Omental fat pad (tissue), 4 donors: ENCODE measurements at places on chromosomes 13 and 19.
A peak's percentile ranks its signal among the peaks of the same experiment; 100 is the strongest.

GRCh38 chr19:11101057-11101456, 11.8 kb downstream of the LDLR start:
- no peak for DNase-seq

DNA sequence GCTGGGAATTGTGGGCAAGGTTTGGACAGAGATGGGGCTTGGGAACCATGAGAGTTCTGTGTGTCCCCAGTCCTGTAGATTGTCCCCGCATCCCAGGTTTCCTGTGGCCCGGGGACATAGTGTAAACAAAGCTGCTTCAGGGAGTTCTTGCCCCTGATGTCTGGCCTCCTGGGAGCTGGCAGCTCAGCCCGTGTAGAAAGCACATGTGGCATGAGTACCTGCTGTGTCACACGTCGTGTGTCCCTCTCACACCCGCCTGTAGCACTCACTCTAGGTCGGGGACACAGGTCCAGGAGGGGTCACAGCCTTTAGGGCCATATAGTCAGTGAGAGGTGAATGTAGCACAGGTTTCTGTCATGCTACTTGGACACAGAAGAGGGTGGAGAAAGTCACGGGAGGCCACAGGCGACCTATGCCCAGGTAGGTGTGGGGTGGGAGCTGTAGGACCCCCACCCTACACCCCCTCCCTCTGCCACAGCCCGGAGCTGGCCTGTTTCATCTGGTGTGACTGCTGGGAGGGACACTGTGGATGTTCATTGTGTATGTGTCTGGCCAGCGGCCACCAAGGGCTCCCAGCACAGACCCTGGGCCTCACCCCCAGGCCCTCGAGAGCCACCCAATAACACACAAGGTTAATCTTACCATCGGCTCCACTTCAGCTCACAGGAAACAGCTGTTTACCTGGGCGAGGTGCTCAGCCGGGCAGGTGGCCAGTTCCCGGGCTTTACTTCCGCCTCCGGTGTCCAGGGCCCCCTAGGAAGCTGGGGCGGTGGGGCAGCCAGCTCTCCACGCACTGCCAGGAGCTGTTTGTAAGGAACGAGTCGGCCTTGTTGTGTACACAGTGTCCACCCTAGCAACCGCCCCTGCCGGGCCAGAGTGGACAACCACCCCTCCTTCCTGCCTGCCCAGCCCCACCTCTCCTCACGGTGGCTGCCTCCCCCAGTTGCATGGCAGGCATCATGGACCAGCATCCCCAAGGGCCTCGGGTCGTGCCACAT, 49.7 kb downstream of the COMP start:
- no peak for DNase-seq

DNA sequence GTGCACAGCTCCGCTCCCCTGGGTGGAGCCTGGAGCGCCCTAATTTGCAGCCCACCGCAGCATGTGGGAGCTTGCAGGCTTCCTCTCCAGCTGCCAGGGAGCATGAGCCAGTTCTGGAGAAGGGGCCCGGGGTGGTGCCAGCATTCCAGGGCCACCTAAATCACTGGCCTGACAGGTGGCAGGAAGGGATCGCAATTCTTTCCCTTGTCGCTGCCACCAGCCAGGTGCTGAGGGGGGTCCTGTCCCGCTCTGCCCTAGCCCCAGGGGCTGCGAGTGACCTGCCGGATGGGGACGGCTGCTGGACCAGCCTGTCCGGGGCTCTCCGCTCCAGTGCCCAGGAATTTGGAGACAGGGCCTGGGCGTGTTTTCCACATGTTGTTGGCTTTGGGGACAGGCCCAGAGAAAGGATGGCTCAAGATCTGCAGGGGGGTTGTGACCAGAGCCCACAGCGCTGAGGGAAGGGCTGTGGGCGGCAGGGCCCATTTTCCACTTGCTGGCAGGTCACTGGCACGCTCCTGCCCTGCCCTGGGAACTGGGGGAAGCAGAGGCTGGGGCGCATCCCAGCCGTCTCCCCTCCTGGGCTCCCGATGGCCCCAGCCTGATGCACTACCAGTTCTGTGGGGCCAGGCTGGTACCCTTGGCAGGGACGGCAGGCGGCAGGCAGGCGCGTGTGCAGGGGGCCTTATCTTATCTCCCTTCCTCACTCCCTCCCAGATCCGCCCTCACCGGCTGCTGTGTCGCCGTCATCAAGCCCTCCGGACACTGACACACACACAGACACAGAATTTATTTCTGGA, 9.5 kb downstream of the NDUFA11 start:
- DNase-seq = no peak

- no peak for DNase-seq
These were observed 15.5 kb downstream of the MKNK2 start for GRCh38 chr19:2035590-2035991.

- peak; percentile 33 for DNase-seq
These were observed 26.1 kb upstream of the CYP2A7 start for GRCh38 chr19:40907968-40908735.

GRCh38 chr19:38596057-38596981, 21.4 kb downstream of the MAP4K1 start:
- no peak for DNase-seq

GRCh38 chr13:104625201-104625600, 1559.0 kb upstream of the SLC10A2 start:
- DNase-seq = no peak

GRCh38 chr19:55437410-55437809, 5.7 kb downstream of the SHISA7 start:
- DNase-seq = no peak

- DNase-seq = no peak
These were observed 2330.1 kb downstream of the PCDH9 start for GRCh38 chr13:64900039-64900438.

GRCh38 chr13:108830916-108831315, 201.5 kb downstream of the MYO16 start:
- no peak for DNase-seq

- no peak for DNase-seq
These were observed 77.0 kb downstream of the CAB39L start for GRCh38 chr13:49366841-49367240.

DNA sequence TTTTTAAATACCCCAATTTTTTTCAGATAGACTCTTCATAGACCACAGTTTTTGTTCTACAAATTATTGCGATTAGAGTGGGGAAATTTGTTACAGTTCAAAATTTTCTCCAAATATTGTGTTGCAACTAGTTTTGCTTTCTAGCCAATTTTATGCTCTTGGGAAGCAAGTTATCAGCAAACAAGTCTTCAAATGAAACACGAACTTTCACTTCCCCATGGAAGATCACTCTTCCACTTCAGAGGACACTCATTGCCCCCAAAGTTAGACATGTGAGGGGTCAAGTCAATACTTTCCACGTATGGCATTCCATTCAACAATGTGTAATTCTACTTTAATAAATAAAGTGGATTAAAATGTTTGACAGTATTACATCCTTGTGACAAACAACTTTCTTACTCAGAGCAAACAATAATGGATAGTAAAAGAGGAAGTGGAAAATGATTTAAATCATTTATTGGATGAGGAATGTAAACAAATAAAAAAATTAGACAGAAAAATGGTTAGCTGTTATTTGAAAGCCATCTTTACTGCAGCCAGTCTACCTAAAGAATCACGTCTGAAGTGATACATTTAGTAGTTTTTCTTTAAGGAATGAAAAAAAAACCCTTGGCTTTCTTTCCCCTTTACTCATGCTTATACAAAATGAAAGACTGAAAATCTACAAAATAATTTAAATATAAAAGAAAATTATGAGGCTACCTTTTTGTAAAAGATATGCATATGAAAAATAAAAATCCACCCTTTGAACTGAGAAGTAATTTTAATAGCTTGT, 41.2 kb upstream of the TNFSF11 start:
- DNase-seq = no peak

DNA sequence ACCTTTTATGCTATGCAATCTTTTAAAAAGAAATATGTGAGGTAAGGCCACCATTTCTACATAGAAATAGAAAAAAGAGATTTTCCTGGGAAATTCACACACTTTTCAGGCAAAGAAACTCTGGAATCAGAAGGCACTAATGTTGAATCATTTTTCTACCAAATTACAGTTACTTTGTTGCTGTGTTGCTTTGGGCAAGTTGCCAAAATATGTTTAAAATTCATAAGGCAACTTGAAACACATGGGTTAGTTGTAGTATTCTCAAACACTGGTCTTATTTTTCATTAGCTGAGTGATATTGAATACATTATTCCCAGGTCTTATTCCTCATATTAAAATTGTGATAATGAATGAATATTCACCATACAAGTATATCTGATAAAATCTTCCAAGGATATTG, 195.0 kb upstream of the SLITRK1 start:
- DNase-seq = no peak

DNA sequence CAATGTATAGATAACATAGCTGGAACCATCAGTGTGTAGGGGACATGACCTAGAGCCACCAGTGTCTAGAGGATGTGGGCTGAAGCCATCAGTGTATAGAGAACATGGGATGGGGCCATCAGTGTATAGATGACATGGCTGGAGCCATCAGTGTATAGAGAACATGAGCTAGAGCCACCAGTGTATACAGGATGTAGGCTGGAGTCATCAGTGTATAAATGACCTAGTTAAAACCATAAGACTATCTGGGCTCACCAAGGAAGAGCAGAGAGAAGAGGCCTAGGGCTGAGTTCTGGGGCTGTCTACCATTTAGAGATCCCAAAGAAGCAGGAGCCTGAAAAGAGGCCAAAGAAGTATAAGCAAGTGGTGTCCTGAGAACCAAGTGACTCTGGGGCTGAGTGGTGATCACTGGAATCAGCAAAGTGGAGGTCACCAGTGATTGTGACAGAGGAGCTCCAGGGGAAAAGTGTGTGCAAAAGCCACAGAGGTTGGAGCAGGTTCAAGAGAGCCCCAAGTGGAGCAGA, 41.0 kb downstream of the RFX2 start:
- DNase-seq = no peak
